ENCODE measurements at places on chromosomes 2 and 18. TPM values are rescaled to one million over a fixed set of nuclear protein-coding genes. Genes with fewer than 3 reads are reported as not detected.

TXNDC9 gene
- 23.1 TPM for total RNA-seq

ADGRF3 gene
- total RNA-seq = not detected

METTL8 gene
- total RNA-seq = 18.2 TPM

GATA6 gene
- total RNA-seq = 129 TPM

TMEM17 gene
- 1.9 TPM for total RNA-seq

SLC4A5 gene
- 2.7 TPM for total RNA-seq

DNA sequence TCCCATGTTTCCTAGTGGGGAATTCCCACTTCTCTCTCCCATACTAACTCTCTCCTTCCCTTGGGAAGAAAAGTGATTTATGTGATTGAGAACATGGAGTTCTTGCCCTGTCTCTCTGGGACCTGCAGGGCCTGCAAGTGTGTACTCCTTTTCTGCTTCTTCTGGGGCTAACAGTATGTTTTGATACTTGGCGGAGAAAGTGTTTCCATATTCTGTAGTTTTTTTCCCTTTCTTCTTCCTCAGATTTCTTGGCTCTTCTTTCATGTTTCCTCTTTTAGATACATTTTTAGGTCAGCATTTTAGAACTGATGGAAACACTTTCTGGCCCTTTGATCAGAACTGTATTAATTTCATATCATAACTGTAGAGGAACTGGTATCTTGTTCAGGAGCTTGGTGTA, 352.2 kb downstream of the DLGAP1 start:
- DNase-seq = no peak

DNA sequence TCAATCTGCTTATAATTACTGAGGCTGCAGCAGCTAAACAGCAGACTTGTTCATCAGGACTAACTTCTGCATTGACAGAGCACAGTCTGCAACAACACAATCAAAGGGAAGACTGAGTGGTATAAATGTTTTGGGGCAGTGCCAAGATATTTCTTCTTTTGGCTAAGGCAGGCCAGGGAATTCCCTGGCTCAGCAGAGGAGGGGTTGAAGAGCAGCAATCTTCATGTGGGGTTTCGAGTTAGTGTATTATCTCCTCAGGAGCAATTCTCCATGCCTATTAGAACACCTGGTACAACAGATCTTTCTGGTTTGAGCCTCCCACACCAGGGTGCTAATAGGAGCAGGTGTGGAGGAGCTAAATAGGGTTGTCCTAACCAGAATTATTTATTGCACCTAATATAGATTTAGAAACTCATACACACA, 103.0 kb upstream of the STK17B start:
- no peak for DNase-seq

DNA sequence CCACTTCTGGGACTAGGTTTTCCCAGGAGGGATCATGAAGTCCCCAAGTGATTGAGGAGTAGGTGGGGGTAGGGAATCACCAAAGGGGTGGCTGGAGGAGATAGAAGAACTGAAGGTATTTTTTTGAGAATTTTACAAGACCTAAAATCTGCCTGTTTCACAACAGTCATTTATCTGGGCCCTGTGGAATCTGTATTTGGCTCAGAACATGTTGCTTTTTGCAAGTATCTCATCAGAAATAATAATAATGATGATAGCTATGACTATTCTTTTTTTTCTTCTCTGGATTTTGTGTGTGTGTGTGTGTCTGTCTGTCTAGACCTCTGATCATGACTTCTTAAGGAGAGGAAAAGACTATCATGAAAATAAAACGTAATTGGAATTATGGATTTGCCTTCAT, 13.9 kb downstream of the STON1 start:
- no peak for DNase-seq

- no peak for DNase-seq
These were observed 53.6 kb downstream of the CDK15 start for GRCh38 chr2:201859949-201860348.

DNA sequence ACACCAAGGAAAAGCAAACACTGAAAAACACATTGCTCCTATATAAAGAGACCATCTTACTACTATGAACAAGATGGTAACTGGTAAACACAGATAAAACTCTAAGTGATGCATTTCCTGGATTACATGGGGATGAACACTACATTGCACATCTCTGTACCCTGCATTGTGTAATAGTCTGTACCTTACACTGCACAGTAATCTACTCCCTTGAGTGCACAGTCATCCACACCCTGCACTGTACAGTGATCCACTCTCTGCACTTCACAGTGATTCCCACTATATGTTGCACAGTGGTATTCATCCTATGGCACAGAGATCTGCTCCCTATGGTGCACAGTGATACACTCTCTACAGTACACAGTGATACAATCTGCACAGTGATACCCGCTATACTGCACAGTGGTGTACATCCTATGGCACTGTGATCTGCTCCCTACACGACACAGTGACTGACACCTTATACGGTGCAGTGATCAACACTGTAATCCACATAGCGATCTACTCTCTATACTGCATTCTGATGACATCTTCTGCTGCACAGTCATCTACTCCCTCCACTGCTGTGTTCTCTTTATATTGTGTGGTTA, 462.2 kb upstream of the RGPD4 start:
- no peak for DNase-seq

DNA sequence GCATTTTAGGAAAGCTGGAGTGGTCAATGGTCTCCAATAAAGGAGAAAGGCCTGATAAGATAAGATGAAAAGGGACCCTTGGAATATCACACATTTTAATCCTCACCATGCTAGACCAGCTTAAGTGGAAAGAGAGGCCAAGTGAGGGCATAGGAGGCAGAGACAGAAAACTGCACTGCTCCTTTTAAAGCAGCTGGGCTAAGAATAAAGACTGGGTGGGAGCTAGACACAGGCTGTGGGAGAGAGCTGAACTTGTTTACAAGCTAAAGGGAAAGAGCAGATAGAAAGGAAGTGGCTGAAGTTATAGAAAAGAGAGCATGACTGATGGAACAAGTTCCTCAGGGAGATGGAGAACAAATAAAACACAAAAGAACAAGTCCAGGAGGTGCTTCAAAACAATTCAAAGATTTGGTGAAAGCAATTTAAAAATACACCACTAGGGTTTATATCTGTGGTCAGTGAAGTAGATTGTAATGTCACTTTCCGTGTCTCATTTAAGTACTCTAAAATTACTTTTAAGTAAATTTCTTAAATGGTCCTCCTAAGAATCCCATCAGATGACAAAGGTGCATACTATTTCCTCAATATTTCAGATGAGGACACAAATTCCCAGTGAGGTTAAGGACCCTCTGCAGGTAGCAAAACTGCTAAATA, 7.5 kb downstream of the COL5A2 start:
- no peak for DNase-seq

GRCh38 chr2:106159866-106160785, 34.0 kb downstream of the UXS1 start:
- DNase-seq = no peak

- DNase-seq = no peak
These were observed 20.5 kb downstream of the CARF start for GRCh38 chr2:202932425-202933138.

GRCh38 chr18:36312806-36313395, 15.4 kb downstream of the FHOD3 start:
- peak; percentile 73 for DNase-seq

DNA sequence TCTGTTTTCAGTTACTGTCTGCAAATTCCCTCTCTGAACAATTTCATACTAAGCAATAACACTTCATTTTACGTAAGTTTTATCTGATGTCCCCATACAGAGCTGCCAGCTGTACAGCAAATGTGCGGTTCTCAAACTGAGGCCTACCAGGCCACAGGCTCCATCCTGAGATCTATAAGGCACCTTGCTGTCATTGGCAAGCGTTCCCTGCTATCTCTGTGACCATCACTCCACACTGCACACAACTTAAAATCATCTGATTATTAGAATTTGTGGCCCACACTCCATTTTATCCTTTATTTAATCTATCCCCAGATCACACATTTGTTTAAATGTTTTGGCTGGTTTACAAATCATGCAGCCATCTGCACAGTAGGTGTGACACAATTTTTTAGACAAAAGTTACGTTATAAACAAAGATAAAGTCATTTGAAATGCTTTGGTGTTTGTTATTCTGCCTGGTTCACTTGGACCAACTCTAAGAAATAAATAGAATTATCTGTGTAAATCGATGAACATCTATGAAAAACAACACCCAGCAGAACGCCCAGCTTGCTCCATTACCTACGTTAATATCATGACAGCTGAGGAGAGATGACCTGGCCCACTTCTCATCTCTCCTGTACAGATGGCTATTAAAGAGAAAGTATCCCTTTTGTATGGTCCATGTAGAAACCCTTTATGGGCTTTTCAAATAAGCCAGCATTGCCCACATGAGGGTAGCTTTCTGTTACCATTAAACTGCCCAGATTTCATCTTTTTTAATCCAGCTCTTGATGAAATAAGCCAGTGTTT, 162.4 kb downstream of the ZNF521 start:
- no peak for DNase-seq

- DNase-seq = no peak
These were observed 5.6 kb downstream of the METTL5 start for GRCh38 chr2:169819106-169819505.

DNA sequence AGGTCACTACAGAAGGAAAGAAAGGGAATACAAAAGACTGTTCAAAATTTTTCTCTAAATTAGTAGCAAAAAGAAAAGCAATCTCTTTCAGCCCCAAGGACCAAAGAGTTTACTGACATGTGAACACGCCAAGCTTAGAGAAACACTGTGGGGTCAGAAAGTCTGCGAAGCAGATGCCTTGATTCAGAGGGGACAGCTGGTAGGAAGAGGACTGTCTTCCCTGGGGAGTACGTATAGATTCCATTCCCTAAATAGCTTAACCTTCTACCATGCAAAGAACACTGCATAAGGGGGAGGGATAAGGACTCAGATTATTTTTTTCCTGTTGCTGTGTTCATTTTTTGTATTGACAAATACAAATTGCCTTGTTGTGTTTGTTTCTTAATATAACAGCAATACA, 96.1 kb downstream of the IRS1 start:
- DNase-seq = no peak

DNA sequence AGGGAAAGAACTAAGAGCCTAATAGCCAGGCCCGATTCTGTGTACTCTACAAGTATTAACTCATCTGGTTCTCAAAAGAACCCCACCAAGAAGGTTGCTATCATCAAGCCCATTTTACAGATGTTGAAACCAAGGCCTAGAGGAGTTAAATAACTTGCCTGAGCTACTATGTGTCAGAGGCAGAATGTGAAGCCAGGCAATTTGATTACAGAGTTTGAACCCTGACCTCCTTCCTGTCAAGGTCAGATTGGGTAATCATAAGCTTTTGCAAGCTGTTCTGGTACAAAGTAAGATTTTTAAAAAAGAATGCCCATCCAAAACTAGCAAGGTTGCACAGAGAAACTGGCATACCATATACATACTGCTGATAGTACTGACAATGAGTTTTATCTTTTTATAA, 227.1 kb downstream of the HAUS1 start:
- DNase-seq = no peak

Measured in ovary (tissue), 10 donors.